IPS-NIHi11 (cell line): ENCODE measurements at places on chromosomes 7 and 10.

DNA sequence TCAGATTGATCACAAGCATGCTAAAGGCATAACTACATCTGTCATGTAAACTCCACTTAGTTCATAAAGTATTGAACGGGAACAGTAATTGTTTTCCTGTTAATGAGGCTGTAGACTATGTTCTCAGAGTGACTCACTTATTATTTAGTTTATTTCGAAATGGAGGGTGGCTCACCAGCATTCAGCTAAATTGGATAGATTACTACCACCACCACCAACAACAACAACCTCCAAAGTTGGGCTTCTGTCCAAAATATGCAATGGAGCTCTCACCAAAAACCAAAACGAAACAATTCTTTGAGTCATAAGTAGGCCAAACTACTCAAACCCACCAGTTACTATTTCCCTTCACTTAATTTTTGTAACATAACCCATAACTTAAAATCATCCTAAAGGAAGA is 127.9 kb upstream of the NRBF2 start:
- DNase-seq: no peak

- no peak for DNase-seq
Observed at GRCh38 chr7:14761510-14762296, 140.8 kb downstream of the DGKB start.

DNA sequence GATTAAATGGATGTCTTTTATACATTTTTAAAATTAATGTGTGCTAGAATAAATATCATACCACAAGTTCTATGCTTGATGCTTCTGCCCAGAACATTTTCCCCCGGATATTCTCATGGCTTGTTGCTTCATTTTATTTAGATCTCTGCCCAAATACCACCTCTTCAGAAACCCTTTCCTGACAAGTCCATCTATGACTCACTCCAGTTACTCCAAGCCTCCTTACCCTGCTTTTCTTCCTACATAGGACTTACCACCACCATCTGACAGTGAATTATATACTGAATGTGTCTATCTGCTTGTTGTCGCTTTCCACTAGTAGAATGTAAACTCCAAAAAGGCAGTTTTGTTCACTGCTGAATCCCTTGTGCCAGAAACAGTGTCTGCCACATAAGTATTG is 19.1 kb upstream of the ERVW-1 start:
- DNase-seq: no peak

DNA sequence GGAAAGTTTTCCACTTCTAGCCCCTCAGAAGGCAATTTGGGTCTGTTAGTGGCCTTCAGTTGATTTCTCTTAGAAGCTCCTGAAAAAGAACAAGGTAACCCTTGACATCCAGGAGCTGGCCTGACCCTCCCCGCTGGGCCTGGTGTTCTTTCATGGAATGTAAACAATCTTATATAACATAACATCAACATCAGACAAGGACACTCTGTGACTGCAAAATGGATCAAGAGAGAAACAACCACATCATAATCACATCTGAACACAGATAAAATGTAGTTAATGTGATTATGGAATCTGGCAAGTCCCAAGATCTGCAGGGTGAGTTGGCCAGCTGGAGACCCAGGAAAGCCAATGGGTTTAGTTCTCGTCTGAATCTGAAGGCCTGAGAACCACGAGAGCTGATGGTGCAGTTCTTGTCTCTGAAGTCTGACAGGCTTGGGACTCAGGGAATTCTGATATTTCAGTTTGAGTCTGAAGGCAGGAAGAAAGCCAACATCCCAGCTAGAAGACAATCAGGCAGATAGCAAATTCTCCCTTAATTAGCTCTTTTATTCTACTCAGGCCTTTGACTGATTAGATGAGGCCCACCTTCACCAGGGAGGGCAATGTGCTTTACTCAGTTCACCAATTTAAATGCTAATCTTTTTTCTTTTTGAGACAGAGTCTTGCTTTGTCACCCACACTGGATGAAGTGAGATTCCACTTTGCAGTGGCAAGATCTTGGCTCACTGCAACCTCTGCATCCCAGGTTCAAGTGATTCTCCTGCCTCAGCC is 91.4 kb upstream of the NAMPT start:
- no peak for DNase-seq

- no peak for DNase-seq
Observed at GRCh38 chr10:10623958-10624566, 393.6 kb upstream of the CELF2 start.

GRCh38 chr10:34804306-34804705 is 10.8 kb downstream of the PARD3 start:
- DNase-seq: no peak

DNA sequence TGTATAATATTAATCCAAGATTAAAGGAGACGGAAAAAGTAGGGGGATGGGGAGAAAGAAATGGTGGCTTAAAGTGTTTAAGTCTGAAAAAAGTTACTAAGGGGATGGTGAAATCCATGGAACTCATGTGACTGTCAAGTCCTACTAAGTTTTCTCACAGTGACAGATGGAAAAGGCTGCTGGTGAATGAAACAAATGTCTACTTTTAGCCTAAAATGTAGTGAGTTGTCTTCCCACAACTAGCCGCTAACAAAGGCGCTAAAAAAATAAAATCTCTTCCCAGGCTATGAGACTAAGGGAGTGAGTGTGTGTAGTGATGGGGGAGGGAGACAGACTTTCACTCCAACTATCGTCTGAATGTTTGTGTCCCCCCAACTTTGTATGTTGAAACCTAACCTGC is 12.6 kb downstream of the VIM start:
- no peak for DNase-seq

GRCh38 chr7:29080803-29081202 is 65.5 kb downstream of the CPVL start:
- DNase-seq: no peak

DNA sequence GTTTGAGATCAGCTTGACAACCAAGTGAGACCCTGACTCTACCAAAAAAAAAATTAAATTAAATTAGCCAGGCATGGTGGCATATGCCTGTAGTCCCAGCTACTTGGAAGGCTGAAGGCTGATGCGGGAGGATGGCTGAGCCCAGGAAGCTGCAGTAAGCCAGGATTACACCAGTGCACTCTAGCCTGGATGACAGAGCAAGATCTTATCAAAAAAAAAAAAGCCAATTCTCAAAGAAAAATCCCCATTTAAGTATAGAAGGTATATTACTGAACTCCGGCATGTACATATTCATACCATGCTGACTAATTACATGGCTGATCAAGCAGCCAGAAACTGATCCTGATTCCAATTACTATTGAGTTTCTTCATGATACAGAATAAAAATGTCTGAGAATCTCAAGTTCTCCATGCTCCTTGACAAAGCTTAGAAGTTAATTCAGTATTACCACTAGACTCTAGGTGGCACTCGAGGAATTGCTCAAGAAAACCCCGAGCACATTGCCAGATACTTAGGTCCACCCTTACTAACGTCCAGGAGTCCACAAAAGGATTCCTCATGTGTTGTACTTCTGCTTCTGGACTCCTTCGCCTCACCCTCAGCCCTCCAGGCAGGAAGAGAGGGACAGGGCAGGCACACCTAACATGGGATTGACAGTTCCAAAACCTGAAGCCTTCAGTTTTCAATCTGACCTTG is 148.9 kb downstream of the PARD3 start:
- peak; percentile 50 for DNase-seq
